CD4-positive, alpha-beta T cell treated with Interleukin-4 for 4 hours (primary cell): ENCODE measurements at places on chromosomes 3 and 15.

- no peak for DNase-seq
Observed at GRCh38 chr3:171875923-171876412, 32.8 kb downstream of the TMEM212 start.

GRCh38 chr3:62371720-62372591 lies 1.4 kb downstream of the FEZF2 start:
- DNase-seq = no peak

DNA sequence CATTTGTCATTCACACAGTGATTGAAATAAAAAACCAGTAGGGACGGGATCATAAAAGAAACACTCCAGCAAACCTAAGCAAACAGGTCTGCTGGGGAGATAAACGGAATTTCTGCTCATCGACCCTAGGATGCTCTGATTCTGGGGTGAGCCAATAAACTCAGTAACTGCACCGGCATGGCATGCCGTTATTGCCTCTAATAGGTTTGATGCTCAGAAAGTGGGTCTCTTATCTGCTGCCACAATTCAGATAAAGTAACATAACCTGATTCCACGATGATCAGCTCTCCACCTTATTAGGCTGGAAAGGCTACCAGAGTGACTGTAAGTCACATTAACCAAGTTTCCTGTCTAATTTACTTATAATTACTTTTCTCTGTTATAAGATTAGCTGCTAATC lies 19.6 kb downstream of the DCLK3 start:
- no peak for DNase-seq

GRCh38 chr3:27623085-27623753 lies 98.9 kb downstream of the EOMES start:
- DNase-seq = no peak

DNA sequence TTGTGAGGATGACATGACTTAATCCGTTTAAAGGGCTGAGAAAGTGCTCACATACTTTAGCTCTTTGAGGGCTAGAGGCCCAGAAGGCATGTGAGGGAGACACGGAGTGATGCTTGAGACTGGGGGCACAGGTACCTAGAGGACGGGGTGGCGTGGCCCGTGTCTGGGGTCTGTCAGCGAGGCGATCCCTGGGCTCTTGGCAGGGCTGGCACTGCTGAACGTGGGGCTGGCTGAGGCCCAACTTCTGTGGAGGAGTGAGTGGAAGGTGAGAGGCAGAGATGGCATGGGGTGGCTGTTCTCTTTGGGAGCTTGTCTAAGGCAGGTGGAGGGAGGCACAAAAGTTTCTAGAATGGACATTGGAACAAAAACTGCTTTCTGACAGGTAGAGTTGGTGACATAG lies 9.5 kb downstream of the SEMA4B start:
- DNase-seq = no peak

DNA sequence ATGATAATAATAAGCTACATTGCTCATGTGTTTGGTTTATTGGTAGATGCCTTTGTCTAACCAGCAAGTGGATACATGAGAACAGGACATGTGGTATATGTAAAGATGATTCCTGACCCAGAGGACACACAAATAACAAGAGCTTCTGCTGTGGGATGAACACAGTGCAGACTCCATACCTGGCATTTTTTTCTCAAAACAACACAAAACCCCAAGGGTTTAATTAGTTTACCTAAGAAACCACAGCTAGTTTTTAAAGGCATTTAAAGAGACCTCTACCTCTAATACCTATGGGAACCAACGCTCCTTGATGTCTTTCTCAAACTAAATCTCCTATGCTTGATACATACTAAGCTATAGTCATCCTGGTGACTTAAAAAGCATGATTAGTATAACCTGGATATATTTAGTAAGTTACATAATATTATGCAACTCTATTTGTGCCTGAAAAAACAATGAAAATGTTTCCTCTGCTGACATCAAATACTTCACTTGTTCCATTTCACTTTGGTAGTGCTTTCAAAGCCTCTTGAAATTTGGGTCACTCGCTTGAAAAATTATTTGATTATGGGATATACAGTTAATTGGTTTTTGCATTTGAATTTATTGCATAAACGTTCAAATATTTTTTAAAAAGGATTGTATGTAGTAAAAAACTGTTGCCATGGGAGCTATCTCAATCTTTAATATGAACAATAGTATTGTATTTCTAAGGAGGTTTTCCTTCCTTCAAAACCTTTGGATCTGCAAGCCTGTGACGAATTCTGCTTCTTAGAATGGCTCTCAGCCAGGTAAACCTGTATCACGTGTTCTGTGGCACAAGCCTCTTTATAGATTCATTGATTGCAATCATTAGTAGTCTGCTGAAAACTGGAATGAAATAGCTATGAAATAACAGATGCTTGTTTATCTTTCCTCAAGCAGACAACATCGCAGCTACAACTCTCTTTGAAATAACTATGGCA lies 233.0 kb upstream of the KCNMB2 start:
- DNase-seq = no peak

DNA sequence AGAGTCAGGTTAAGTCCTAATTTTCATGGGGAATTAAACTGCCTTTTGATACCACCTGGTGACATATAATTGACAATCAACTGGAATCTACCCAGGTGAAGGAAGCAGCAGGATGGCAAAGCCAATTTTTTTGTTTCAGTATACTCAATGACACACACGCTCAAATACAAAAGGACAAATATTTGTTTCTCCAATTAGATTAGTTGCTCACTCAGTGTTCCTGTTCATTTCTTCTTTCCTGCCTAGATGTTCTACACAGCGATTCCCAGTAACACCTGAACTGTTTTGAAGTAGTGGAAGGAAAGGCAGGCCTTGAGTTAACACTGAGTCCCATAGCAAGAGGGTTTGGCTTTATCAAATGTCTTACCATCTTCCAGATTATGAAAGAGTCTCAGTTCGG lies 157.5 kb downstream of the PDZRN3 start:
- DNase-seq = no peak

DNA sequence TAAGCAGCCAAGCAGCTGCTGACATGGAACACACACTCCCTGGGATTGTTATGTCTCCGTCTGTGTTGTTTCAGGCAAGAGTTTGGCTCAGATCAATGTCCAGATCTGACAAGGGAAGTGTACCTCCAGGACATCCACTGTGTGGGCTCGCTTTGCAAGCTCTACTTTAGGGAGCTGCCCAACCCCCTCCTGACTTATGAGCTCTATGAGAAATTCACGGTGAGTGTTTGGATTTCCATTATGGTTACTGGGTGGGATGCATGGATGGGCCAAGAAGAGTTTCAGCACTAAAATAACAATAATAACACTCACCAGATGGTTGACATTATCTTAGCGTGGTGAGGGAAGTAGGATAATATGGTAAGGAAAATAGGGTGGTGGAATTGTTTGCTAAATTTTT lies 74.1 kb downstream of the ARHGAP31 start:
- DNase-seq = no peak

DNA sequence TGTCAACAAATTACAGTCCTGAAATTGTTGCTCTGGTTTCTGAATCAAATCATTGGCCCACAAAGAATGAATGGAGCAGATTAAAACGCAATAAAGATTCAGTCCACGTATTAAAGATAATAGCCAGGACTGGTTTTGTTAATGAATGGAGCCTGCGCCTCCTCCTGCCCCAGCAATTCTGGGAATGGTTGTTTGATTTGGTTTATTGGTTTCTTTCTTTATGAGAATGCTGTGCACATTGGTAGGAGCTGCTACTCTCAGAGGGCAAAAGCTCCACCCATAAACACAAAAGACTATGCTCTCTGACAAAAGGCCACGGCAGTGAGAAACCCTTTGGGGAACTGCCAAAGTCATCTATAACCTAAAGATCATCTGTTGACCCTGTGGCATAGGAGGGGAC lies 261.1 kb downstream of the ABHD5 start:
- no peak for DNase-seq

DNA sequence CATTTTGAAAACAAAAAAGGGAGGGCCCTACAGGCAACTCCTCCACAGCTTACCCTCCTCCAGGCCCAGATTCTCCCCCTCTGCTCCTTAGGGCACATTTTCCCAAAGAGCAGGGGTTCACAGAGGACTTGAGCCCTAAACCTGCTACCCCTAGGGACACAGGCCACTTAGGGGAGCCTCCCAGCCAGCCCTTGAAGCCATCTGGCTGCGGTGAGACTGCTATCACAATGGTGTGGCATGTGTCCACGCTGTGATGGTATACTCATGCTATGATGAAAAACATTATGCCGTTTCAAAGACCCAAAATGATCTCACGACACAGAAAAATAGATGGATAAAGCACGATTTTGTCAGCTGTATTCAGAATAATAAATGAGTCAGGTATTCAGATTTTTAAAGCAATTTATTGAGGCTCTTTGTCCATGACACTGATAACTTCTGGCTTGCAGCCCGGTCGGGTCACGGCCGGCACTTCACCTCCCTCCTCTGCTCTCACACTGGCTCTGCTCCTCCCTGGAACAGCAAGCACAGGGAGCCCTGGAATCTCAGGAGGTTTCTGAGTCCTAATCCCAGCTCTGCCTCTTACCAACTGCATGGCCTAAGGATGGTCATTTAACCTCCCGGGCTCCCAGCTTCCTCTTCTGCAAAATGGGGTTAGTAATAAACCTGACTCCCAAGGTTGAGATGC lies 115.3 kb downstream of the MEGF11 start:
- no peak for DNase-seq
